ENCODE measurements at places on chromosomes 2 and 18.

DNA sequence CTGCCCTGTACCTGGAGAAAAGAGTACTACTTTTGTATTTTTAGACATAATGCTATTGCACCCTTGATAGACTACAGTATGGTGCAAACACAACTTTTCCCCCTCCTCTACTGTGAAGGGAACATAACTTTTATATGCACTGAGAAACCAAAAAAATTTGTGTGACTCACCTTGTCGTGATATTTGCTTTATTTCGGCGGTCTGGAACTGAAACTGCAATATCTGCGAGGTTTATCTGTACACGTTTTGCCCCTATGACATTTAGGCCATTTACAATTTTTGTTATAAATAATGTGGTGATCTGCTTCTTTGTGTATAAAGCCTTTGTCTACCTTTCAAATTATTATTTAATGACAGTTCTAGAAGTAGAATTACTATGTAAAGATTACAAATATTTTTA, 34.4 kb upstream of the AAK1 start:
- no peak for DNase-seq

DNA sequence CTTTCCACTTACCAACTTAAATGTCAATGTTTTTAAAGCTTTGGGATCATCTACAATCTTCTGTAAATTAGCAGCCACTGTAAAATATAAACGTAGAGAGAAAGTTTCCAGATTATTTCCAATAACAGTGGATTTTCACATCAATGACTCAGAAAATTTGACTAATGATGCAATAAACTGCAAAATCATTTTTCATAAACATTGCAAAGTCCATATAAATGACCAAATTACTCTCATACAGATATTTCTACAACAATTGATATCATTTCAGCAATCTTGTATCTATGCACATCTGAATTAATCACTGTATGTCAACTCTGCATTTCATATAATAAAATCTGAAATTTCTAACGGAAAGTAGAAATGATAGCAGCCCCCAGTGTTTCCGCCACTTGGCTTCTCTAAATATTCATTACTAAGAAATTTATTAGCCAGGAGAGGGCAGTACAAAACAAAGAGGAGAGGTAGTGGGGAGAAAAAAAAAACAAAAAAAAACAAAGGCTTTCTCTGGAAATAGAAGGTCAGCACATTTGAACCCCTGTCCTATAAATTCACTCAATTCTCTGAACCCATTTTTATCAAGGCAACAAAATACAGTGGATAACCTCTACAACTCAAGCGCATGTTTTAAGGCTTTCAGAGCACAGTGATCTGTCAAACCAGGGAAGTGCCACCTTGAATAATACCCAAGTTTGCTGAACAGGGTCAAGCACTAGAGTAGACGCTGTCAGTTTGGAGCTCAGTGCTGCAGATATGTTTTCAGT, 282.6 kb downstream of the STK39 start:
- no peak for DNase-seq

- DNase-seq = peak; percentile 49
These were observed 752 bp downstream of the MGAT4A start for GRCh38 chr2:98730053-98730706.

DNA sequence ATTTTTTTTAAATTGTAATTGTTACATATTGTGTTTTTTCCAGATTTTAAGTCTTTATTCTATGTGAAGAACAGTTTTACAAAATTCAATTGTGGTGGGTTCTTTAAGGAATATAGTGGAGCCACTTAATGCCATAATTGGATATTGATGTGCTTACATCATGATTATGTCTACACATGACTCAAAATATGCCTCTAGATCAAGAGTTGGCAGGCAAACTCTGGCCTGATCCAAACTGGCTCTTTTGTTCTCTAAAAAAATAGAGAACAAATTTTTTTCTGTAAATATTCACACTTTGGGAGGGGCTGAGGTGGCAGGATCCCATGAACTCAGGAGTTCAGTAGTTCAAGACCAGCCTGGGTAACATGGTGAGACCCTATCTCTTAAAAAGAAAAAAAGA, 8.3 kb downstream of the EHBP1 start:
- no peak for DNase-seq

DNA sequence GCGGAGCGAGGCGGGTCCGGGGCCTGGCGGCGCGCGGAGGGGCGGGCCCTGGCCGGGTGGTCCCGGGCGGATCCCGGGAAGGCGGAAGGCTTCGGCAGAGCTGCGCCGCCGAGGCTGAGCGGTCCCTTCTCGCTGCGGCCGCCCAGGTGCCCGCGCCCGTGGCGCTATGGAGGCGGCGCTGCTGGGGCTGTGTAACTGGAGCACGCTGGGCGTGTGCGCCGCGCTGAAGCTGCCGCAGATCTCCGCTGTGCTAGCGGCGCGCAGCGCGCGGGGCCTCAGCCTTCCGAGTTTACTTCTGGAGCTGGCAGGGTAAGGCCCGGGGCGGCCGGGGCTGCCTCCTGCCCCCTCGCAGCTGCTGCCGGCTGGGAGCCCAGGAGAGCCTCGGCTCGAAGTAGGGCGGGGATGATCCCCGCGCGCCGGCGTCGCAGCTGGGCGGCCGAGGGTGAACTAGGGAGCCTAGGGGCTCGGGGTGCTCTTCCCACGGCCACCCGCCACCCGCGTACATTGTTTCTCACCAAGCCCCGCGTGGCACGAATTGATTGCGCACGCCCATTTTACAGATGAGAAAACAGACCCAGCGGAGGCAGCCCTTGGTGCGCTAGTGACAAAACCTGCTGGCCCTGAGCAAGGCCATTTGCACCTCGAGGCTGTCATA, at the start of gene SLC66A3:
SLC66A3 (plus strand) TSS at position 87 of the 655 bp plus-strand sequence; CDS start at position 167, 80 bp downstream.
- peak; percentile 89 for DNase-seq

DNA sequence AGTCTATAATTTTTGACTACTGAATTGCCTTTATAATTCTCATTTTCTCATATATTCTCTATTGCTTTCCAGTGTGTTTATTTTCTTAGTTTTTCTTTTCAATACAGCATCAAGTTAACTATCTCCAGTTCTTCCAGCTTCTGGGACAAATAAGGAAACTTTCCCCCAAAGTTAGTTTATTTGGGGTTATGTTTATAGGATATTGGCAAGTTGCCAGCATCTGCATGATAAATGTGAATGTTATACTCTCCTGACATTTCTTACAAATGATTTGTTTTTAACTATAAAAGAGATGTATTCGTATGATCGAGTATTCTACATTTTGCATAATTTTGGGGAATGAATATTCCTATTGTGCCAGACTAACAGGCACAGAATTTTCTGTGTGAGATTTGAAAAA, 140.6 kb upstream of the KCNJ3 start:
- no peak for DNase-seq

- no peak for DNase-seq
These were observed 16.2 kb downstream of the INPP4A start for GRCh38 chr2:98460573-98461497.

DNA sequence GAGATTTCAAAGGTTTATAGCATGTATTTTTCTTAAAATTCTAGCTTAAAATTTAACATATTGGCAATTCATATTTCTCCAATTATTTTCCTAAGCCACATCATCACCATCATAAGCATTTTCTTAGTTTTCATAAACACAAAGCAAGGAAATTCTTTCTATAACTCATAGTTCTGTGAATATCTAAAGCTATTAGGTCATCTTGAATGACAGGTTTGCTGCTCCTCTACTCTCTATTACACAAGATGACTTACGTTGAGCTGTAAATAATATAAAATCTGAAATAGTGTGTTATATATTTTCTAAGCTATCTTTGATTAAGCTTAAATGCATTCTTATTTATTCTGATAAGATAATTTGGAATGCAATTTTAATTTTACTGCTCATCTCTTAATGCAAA, 984.6 kb upstream of the CNTNAP5 start:
- no peak for DNase-seq

DNA sequence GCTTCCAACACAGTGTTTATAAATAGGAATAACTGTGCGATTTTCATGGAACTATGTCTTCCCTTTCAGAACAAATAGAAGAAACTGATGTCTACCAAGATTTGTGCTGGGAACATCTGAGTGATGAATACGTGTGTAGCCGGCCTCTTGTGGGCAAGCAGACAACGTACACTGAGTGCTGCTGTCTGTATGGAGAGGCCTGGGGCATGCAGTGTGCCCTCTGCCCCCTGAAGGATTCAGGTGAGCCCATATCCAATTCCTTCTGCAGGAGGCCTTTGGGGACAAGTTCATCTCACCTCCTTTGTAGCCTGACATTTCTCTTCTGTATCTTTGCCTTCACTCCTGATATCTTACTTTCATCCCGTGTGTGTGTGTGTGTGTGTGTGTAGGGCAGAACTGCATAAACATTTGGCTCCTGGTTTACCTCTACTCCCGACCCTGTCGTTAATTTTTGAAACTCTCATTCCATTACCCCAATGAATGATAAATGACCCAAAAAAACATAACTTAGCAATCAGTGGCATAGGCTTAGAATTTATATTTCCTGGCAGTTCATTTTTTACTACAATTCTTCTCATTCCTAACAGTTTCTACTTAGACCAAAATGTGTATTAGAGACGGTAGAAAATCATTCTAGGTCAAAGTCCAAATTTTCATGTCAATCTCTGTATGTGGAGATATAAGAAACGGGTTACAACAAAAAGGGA, 111.0 kb upstream of the RASGRP3 start:
- no peak for DNase-seq

DNA sequence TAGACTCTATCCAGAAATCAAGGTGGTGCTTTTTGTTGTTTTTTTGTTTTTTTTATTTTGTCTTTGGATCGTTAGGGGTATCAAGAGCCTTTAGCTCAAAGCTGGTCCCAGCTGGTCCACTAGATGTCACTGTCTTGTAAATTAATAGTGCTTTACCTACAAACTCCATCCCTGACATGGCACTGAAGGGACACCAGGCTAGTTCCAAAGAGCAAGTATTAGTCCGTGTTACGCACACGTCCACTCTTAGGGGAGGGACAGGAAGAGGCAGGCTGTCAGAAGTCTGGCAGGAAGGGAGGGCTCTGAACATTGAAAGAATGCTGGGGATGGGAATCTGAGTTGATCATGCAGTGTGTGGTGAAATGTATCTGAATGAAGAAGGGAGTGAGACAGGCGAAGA, 85.9 kb upstream of the CCBE1 start:
- no peak for DNase-seq

DNA sequence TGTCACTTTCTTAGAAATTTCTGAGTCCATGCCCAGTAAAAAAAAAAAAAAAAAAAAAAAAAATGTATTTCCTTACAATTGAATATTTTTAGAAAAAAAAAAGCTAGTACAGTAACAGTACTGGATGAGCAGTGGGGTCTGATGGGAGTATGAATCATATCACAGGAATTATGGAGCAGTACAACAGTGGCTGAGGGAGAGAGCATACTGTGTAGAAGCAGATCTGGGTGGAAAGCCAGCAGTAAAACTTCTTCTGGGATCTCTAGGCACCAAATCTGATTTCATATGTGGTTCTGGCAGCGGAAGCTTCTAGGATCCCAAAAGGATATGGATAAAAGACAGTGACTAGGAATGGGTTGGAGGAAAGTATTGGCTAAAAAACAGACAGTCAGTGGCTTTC, 414.9 kb upstream of the FSHR start:
- no peak for DNase-seq

DNA sequence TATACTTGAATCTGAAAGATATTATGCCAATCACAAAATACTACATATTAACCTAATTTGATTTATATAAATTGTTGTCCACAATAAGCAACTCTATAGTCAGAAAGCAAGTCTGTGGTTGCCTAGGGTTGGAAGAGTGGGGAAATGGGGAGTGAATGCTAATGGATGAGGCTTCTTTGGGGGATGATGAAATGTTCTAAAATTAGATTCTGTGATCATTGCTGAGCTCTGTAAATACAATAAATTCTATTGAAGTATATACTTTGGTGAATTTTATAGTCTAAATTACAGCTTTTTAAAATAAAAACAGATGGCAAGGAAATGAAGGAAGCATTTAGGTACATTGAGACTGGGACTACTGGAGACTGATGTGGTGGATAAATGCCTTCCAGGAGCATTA, 275.5 kb downstream of the MBD2 start:
- DNase-seq = no peak

GRCh38 chr18:79214056-79214455, 144.9 kb downstream of the ATP9B start:
- no peak for DNase-seq

GRCh38 chr2:139031722-139032121, 251.5 kb upstream of the NXPH2 start:
- DNase-seq = no peak

DNA sequence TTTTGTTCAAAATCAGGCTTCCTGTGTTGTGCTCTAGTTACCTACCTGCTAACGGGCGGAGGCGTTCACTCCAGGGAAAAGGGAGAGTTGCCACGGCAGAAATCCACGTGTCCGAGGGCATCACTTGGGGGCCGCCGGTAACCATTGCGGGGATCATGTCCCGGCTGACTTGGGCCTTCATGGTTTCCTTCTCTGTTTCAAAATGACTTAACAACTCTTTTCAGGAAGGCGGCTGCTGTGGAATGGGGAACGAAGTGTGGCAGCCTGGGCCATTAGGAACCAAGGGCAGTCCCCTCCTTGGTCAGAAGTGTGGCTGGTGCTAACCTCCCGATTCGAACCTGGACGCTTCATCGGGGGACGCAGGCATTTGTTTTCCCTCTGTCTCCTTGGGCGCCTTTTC, 56.8 kb downstream of the INPP5D start:
- DNase-seq = no peak

- no peak for DNase-seq
These were observed 448.5 kb downstream of the ZEB2 start for GRCh38 chr2:144071461-144071860.

GRCh38 chr18:50716902-50717301, 102.9 kb downstream of the MRO start:
- DNase-seq = no peak

DNA sequence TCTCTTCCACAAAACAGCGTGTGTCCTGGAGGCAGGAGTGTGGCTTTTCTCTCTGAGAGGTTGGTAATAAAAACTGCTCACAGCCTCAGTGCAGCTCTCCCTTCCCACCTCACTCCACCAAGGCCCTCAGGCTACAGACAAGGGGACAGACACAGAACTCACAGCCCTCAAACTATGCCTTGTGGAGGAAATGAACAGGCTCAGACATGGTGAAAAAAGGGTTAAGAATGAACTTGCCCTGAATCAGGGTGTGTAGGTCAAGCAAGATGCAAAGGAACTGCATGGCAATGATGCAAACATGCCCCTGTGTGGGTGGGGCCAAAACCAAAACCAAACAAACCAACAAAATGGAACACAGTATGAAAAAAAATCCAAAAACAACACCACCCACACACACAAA, 125.8 kb downstream of the GALNT14 start:
- no peak for DNase-seq

DNA sequence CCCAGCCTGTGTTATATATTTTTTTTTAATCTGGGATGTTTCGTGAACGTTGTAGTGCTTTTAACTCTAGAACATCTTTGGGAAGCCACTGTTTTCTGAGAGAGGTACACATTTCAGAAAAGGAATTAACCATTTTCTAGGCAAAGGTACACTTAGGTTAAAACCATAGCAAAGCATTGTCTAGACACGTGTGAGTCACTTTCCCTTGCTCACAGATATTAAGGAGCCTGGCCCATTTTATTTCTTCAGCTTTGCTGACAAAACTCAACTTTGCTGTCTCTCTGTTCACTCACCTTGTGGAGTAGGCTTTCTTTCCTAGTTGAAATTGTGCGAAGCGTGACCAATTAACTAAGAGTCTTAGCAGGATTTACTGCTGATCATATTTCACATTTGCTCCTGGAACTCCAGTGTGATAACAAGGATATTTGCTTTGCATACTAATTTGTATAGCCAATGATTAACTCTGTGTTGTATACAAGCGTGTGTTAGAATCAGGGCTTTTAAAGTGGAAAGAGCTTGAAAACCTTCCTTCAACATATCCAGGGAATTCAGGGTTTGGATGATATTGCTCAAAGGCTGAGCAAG, 215.0 kb upstream of the AGAP1 start:
- DNase-seq = no peak
